Activated naive CD4-positive, alpha-beta T cell treated with anti-CD3 and anti-CD28 coated beads, Interleukin-2, amount 50 U/mL, for 72 hours (primary cell): ENCODE measurements at places on chromosomes 4 and X. TPM values are rescaled to one million over a fixed set of nuclear protein-coding genes. Genes with fewer than 3 reads are reported as not detected.

The ZC4H2 gene
- total RNA-seq, result 17.9 TPM

The TLL1 gene
- not detected for total RNA-seq

The SHROOM3 gene
- total RNA-seq, result 0.21 TPM

The SPANXA2 gene
- not detected for total RNA-seq

The S100G gene
- total RNA-seq, result not detected

GRCh38 chrX:155998116-155998515 lies 620 bp downstream of the IL9R start:
- DNase-seq, result no peak

DNA sequence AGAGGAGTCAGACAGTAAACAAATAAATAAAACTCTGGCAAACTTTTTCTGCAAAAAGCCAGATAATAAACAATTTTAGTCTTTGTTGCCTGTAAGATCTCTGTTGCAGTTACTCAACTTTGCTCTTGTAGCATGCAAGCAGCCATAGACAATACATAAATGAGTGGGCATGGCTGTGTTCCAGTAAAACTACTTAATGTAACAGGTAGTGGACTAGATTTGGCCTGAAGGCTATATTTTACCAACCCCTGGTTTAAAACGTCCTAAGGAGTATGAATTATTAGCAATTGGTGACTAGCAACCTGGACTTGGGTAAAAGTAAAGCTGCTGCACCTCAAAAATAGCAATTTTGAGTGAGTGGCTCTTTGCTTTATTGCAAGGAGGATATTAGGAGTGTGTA lies 30.9 kb downstream of the SLAIN2 start:
- no peak for DNase-seq

GRCh38 chr4:25702848-25703247 lies 47.2 kb downstream of the SLC34A2 start:
- no peak for DNase-seq

GRCh38 chr4:73408181-73408867 lies 4.2 kb downstream of the ALB start:
- no peak for DNase-seq

DNA sequence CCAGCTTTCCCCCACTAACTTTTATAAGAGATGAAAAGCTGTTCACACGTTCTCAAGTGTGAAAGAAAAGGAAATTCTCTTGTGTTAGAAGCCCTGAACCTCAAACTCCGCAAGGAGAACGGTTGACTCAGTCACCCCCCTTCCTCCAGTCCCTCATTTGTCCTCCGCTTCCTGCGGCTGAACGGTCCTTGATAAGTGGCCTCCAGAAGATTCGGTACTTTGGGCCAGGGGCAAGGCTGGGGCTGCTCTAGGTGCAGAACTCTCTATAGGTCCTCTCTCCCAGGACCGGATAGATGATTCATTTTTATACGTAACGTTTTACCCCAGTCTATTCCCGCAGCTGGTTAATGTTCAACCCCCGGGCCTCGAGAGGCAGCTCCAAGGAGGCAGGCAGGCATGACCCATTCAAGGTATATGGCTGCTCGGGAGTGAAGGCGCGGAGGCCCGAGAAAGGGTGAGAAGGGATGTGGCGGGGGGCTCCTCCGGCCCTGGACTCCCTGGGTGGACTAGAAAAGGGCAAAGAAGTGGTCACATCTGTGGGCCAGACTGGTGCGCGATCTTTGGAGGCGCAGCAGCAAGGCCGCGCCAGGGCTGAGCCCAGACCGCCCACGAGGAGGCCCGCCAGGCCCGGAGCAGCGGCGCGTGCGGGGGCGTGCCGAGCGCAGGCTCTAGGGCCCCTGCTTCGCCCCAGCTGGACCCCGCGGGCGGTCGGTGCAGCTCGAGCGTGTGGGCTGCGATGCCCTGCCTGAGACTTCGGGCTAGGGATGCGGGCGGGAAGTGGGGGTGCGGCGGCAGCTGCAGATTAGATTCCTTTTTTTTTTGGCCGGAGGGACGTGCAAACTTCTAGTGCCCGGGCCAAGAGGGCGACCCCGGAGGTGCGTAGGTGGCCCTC lies 11.7 kb downstream of the PITX2 start:
- no peak for DNase-seq

DNA sequence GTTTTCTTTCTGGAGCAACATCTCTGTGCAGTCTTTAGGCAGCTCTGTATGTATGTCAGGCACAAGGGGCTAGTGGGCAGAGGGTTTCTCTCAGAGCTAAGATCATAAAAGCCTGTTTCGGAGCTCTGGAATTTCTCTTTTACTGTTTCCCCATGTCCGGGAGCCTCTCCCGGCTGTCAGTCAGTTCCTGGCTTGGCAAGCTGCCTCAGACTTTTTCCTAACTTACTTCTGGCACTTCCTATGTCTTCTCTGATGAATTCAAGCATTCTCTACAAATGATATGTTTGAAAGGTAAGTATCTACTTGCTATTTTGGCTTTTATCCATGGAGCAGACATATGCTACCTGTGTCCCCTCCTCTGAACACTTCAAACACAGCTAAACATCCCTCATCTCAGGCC lies 129.3 kb upstream of the PGRMC2 start:
- no peak for DNase-seq

DNA sequence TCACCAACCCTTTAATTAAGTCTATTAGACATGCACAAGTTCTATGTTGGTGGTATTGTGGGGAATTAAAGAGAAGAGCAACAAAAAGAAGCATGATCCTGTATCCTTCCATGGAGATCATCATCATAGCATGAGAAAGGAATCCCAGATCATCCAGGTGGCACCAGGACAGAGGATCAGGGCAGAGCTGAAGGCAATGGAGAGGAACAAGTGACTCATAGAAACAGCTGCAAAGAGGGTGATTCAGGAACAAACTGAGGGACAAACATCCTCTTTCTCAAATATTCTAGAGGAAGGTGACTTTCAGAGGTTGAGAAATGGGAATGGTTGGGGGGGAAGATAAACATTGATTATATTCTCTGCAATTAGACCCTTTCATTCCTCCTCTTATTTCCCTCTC lies 105.5 kb upstream of the OTUD4 start:
- DNase-seq, result no peak

- DNase-seq, result no peak
Observed at GRCh38 chr4:76622717-76623116, 187.7 kb downstream of the SHROOM3 start.
